Cerebellum (tissue), 4 donors: ENCODE measurements at places on chromosomes 2 and 18. TPM values are rescaled to one million over a fixed set of nuclear protein-coding genes. Genes with fewer than 3 reads are reported as not detected.

The SKOR2 gene
- total RNA-seq = 19.9 TPM

The GALNT5 gene
- total RNA-seq = 0.45 TPM

GRCh38 chr2:13652531-13653313, 936.0 kb downstream of the TRIB2 start:
- no peak for DNase-seq

DNA sequence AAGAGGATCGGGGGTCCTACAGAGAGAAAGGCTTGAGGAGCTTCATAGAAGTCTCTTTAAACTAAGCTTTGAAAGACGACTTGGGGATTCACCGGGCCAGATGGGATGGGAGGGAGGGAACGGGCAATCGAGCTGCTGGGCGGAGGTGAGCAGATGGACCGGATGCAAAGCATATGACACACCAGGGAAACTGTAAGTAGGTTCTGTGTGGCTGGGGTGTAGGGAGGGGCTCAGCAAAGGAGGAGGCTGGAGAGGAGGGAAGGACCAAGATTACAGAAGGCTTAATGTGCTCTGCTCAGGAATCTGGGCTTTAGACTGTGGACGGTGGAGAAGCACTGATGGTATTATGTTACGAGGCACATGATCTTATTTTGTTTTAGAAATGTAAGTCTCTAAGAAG, 131.5 kb downstream of the MAIP1 start:
- peak; percentile 83 for DNase-seq

GRCh38 chr2:178920916-178921513, 113.8 kb upstream of the TTN start:
- DNase-seq = no peak

GRCh38 chr2:60406192-60406591, 147.3 kb downstream of the BCL11A start:
- no peak for DNase-seq

GRCh38 chr2:148887350-148888002, 12.4 kb downstream of the KIF5C start:
- no peak for DNase-seq

- no peak for DNase-seq
Measured at GRCh38 chr18:8754995-8755960, 49.9 kb downstream of the MTCL1 start.

DNA sequence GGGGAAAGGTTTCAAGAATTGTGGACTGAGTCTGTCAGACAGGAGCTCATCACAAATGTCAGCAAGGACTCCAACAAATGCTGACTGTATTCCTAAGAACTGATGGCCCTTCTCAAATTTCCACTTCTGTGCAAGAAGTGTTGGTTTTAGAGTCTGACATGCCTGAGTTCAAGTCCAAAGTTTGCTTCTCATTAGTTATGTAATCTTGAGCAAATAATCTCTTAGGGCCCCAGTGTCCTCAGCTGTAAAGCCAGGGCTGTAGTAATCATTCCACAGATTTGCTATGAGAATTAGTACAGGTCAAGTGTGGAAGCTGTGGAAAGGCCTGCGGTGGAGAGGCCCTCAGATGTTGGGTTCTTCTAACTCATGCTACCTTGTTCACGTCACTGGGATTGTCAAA, 23.9 kb downstream of the MEP1B start:
- DNase-seq = no peak

DNA sequence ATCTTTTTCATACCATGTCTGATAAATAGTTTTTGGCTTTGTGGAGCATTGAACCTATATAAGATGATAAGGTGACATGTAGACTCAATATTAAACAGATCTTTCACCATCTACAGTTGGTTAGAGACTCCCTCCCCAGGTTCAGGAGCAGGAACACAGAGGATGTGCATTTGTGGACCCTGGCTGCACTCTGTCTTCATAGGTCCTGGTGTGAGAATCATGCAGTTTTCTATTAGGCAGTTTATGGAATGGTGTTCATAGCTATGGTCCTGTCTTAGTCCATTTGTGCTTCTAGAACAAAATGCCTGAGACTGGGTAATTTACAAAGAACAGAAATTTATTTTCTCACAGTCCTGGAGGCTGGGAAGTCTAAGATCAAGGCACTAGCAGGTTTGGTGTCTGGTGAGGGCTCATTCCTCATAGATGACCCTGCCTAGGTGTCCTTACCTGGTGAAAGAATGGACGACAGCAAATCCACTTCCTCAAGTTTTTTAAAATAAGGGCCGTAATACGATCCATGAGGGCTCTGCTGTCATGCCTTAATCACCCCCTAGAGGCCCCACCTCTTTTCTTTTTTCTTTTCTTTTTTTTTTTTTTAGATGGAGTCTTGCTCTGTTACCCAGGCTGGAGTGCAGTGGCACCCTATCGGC, 35.3 kb upstream of the FAM98A start:
- no peak for DNase-seq

- DNase-seq = no peak
Measured at GRCh38 chr2:120352696-120353590, 7.0 kb downstream of the INHBB start.

DNA sequence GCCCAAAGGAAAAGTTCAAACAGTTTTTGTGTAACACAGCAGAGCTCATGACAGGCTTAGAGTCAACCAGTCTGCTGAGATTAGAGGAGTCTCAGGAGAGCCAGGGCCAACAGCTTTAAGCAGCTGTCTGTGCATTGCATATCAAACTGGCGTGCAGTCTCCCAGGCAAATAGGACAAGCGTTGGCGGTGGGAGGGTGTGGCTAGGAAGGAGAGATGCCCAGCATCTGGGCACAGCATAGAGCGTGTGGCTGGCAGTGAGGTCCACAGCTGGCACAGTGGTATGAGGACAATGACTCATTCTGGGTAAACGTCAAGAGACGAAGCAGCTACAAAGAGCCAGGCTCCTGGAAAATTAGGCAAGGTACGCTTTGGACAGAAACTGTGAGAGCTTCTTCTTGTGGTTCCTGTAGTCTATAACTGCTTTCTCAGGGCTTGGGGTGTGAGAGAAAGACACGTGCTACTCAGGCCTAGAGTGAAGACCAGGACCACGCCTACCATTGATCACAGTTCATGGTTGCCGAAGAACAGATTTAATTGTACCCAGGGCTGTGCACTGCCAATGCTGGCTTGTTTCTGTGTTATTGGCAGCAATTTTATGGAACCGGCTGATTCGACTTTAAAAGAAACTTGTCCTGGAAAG, 14.8 kb downstream of the ZAP70 start:
- no peak for DNase-seq

DNA sequence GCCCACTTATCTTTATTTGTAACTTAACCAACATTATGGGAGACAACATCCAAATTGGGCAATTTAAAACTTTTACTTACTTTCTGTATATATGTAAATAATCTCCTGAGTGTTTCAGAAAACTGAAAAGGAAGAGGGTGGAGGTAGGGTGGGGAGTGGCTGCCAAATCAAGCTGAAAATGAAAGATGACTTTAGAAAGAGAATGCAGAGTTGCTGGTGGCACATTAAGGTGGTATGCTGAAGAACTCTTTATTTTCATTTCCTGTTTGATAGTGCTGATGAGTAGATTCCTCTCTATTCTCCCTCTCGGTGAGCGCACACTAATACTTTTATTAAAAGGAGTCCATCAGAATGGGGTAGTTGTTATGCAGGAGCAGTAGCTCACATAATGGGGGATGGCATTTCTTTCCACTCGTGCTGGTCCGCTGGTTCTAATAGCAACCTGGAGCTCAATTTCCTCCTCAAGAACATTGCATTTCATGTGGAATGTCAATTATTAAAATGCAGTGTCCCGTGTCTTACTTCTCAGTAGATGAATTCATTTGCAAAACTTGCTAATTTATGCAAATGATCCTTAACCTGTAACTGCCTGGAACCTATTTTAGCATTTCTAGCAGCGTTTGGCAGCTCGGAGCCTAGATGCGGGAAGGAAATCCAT, 466.9 kb upstream of the HNRNPA3 start:
- DNase-seq = no peak
